ENCODE measurements at places on chromosomes 4 and X. TPM values are rescaled to one million over a fixed set of nuclear protein-coding genes. Genes with fewer than 3 reads are reported as not detected.

CENPVL1 gene
- total RNA-seq = not detected

P2RY4 gene
- not detected for total RNA-seq

TMA16 gene
- total RNA-seq = 24.1 TPM

L1CAM gene
- total RNA-seq = 23.1 TPM

PRSS12 gene
- 0.25 TPM for total RNA-seq

MAGEA6 gene
- total RNA-seq = 12.3 TPM

ADGRG4 gene
- total RNA-seq = not detected

NOX1 gene
- not detected for total RNA-seq

ADAMTS3 gene
- 0.06 TPM for total RNA-seq

TEX28 gene
- total RNA-seq = not detected

GBA3 gene
- total RNA-seq = not detected

IQCM gene
- not detected for total RNA-seq

F8A2 gene
- total RNA-seq = not detected

RAB40A gene
- total RNA-seq = not detected

PTTG2 gene
- not detected for total RNA-seq

EXOC1 gene
- total RNA-seq = 10.4 TPM

Data from A549 treated with RU486 at 1 μM for 4 hours (cell line).